ENCODE measurements at places on chromosomes 12 and 14.

- peak; percentile 79 for DNase-seq
Observed at GRCh38 chr14:74843653-74844052, 32.3 kb downstream of the PROX2 start.

- peak; percentile 53 for DNase-seq
Observed at GRCh38 chr14:77979666-77980351, 179.9 kb downstream of the ADCK1 start.

DNA sequence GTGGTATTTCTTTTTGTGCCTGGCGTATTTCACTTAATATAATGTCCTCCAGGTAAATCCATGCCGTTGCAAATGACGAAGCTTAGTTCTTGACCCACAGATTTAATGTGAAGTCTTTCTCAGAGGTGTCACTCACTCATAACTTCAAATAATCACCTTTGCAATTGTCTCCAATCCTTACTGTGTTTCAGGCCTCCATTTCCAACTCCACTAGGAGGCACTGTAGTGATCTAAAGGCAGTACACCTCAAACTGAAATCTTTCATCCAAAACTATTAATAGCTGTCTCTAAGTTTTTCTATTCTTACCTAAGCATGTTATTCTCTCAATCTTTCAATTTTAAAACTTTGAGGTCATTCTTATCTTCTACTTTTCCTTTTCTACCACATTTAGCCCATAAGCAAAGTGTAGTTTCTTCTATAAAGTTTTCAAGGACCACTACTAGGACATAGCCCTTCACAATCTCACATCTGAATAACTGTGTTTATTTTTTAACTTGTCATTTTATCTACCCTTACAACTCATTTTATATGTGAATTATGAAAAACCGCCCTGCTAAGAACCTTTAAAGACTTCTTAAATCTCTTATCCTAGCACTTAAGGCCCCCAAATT lies 25.5 kb upstream of the FBXO34 start:
- no peak for DNase-seq

- no peak for DNase-seq
Observed at GRCh38 chr14:51460011-51460410, 191.7 kb upstream of the FRMD6 start.

- no peak for DNase-seq
Observed at GRCh38 chr12:41709463-41710285, 435.0 kb downstream of the GXYLT1 start.

- no peak for DNase-seq
Observed at GRCh38 chr14:65228436-65228835, 126.1 kb upstream of the MAX start.

DNA sequence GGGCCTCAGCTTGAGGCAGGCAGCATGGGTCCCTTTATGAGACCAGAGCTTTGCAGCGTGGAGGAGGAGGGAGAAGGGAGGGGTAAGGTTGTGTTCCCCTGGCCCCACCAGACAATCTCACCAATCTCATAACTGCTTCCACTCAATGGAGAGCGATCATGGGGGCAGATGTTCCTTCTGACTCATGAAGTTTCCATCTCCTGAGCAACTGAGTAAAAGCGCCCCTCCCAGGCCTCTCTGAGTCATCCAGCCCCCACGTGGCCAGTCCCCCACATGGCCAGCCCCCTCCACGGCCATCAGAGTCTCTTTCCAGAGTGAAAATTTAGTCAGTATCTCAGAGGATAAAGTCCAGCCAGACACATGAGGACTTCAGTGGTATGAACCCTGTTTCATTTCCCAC lies 39.2 kb upstream of the PLXNC1 start:
- peak; percentile 18 for DNase-seq

DNA sequence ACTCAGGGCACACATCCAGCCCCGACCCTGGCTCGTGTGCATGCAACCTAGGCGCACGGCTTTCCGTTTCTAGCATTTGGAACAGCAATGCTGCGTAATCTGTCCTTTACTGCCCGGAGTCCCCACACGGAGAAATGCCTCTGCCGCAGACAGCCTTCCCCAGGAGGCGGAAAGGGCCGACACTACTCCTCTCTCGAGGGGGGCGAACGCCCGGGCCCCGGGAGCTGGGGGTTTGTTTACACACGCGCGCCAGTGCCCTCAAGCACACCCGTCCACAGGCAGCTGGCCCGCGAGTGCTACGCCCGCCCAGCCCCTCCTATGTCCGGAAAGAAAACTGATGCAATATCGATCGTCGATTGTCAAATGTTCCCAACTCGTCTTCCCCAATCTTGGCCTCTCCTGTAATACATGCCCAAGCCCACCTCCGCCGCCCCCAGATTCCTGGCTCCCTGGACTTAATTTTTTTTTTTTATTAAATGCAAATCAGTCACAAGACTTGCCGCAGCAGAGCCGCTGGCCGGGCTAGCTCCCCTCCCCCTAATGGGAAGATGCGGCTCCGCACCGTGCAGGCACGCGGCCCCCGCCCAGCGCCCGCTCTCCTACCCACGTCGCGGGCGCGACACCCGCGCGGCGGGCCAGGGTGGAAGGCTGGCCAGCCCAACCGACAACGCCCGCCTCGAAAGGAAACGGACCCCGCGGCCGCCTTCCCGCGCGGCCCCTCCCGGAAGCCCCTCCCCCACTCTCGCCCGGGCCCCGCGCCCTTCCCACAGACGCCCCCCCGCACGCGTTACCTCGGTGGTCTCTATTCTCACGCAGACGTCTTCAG lies 642 bp downstream of the SLC38A2 start:
- DNase-seq, result no peak

DNA sequence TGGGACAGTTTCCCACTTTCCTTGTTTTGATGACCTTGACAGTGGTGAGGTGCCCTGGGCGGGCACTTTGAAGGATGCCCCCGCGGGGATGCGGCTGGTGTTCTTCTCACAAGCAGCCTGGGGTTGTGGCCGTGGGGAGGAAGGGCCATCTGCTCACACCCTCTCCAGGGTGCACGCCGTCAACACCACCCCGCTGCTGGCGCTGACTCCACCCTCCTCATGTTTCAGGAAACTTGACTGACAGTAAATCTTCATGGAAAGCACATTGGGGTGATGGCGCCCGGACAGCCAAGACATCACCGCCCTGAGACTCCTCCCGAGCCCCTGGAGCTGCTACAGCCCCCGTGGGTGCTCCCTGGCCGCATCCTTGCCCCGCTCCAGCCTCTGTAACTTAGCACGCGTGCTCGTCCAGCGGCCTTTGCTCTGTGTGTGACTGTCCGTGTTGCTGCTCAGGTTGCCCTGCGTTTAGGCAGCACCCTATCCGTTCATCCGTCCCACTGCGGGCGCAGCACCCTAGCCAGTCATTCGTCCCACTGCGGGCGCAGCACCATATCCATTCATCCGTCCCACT lies 150.2 kb upstream of the C14orf180 start:
- no peak for DNase-seq

DNA sequence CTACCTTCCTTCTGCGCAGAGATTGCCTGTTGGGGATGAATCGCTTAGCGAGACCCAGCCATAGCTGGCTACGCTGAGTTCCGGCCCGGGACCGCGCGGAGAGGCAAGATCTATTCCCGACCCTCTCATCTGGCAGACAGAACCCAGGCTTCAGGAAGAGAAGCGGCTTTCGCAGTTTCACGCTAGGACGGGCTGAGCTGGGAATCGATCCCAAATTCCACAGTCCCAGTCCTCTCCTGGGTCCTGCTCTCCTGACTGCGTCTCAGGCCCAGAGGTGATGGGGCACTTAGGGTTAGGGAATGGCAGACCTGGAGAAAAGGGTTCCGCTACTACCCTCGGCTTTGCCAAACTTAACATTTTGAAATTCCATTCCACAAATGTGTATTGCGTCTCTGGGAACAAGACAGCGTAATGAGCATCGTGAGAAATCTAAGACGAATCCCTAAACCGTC lies 2.8 kb downstream of the PTPN21 start:
- DNase-seq, result no peak

DNA sequence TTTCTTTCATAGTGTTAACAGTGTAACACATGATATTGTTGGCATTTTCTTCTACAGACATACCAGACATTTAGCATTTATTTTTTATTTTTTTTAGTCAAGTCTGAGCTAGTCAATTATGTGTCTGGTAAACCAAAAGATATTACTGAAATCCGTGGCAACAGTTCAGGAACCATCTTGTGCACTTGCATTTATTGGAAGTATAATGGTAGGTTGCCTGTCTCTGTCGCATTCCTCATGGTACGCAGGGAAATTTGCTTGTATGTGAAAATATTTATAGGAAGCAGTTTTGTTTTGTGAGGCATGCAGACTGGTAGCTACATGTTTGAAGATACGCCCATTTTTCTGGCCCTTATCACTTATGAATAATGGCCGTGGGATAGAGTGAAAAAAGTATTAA lies 186.1 kb upstream of the SLC38A2 start:
- DNase-seq, result no peak

DNA sequence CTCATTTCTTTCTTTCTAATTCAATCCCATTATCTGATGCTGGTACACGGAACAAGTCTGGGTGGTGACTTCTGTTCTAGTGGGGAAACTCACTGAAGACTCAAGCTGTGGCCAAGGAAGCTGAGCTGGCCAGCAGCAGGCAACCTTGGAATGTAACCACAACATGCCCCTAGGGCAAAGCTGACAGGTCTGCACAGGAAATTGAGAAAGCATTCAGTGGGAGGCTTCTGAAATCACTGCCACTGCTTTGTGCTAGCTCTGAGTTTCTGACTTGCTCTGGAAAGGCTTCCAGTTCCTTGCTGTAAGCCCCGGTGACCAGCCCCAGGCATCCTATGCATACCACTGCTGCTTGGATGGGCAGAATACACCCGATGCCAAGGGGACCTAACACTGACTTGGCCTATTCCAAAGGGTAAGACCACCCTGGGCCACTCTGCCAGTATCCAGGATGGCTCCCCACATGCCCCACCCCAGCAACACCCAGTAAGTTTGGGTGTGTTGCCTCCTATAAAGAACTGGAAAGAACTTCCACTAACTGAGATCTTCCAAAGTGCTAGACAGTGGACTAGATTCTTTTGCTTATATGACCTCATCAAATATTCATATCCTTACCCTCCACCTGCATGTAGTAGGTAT lies 84.5 kb upstream of the CDKN3 start:
- peak; percentile 17 for DNase-seq

DNA sequence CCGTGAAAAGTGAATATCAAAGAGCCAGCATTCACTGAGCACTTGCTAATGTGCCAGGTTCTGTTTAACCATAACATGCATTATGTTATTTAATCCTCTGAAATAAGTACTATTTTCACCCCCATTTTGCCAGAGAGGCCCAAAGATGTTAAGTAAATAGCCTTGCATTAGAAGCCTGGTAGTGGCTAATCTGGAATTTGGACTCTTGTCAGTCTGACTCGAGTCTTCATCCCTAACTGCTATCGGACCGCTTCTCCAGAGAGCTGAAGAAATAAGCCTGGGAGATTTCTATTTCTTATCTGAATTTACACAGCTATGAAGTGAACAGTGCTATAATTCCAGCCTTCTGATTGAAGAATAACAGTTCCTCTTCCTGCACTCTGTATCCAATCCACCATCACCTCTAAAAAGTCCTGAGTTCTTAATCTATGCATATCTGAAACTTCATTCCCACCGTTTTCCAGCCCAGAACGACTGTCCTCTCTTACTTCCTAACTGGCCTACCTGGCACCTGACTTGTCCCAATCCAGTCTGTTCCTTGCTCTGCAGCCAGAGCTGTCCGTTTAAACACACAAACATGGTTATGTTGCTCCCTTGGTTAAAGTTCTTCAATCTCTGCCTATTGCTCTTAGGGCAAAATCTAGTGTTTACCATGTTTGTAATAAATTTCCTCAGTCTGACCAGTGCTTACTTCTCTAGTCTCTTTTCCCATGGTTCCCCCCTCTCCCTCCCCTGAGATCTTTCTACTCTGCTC lies 2.3 kb downstream of the POLR3B start:
- no peak for DNase-seq

DNA sequence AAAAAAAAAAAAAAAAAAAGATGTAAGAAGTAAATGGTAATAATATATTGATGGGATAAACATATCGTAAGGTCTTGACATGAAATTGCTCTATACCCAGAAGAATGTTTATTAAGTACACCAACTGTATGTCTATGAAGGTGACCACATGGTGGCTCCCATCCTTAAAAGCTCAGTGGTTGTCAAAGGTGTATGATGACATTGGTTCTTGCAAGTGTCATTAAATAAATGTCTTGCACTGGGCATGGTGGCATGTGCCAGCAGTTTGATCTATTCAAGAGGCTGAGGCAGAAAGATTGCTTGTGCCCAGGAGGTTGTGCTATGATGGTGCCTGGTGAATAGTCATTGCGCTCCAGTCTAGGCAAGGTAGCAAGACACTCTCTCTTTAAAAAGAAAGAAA lies 10.4 kb downstream of the CCT2 start:
- no peak for DNase-seq

- no peak for DNase-seq
Observed at GRCh38 chr12:129887101-129887500, 16.7 kb downstream of the TMEM132D start.

DNA sequence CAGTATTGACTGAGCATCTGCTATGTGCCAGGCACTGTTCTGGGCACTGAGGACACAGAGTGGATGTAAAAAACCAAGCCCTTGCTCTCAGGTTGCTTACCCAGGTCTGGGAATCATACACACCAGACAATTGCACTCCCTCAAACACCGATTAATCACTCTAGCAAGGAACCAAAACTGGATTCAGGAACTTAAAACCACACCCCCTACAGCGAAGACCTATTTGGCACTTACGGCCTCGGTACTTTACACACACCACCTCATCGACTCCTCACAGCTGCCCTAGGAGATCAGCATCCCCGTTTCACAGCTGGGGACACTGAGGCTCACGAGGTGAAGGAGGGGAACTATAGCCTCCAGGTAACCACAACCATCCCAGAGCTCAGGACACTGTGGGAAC lies 1.6 kb downstream of the GLTP start:
- DNase-seq, result no peak

DNA sequence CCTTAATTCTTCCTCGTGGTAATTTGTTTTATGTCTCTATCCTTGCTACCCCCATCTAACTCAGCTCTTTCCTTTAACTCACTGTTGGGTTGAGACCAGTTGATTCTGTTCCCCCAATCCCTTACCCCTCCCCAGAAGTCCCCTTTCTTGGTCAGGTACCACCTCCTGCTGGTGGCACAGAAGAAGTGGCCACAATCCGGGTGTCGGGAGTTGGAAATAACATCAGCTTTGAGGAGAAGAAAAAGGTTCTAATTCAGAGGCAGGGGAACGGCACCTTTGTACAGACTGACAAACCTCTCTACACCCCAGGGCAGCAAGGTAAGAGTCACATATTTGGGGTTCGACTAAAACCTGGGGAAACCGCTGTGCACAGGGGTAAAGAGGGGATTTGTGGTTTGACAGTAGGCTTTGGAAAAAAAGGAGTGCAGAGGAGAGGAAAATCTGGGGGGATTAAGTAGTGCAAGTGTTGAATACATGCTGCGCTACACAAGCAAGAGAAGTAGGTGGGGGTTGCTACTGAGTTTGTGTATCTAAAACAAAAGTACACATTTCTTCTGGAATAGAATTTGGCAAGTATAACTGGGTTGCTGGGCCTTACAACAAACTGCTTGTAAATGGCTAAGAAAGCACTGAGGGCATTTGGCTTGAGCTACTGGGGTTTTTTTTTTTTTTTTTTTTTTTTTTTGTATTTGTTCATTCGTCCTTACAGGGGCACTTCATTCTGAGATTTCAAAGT lies 1.3 kb downstream of the A2ML1 start:
- no peak for DNase-seq

- no peak for DNase-seq
Observed at GRCh38 chr14:81509838-81510452, 23.7 kb downstream of the SEL1L start.
